ENCODE measurements at places on chromosomes 2 and 18. TPM values are rescaled to one million over a fixed set of nuclear protein-coding genes. Genes with fewer than 3 reads are reported as not detected.

ACVR1C gene
- total RNA-seq, result 0.30 TPM

MCEE gene
- total RNA-seq, result 29.6 TPM

CD207 gene
- total RNA-seq, result 0.44 TPM

KIF5C gene
- total RNA-seq, result 0.65 TPM

IGFBP2 gene
- total RNA-seq, result 112 TPM

SLC1A4 gene
- 18.7 TPM for total RNA-seq

FOXD4L1 gene
- total RNA-seq, result not detected

- H3K4me1 ChIP-seq, result no peaks in the 10 kb centered on the region
- no peak for DNase-seq
- H3K36me3 ChIP-seq, result no peaks in the 10 kb centered on the region
Observed at GRCh38 chr2:119473621-119474370, 42.1 kb downstream of the TMEM37 start.

DNA sequence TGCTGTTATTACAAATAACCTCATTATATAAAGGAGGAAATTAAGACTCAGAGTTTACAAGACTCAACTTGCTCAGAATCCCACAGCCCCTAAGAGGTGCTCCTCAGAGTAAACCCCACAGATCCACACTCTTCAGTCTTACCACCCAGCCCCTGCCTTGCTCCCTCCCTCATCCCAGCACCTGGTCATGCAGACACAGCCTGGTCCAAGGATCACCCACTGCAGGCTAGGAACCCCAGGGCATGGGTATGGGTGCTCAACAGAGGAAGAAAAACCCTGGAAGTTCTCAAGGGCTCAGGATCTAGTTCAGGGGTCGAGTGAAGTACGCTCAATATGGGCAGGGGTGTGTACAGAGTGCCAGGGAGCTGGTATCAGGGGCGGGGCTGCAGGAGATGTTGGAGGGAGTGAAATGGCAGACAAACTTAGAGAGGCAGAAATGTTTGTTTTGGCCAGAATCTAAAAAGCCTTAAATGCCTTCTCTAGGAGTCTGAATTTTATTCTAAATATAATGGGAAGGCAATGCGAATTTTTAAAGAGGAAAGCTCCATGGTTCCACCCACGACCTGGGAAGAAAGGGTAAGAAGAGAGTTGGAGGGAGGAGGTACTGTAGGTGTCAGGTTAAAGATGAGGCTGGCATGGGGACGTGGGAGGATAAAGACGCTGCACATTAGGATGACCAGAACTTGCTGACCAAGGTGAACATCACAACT lies 79.1 kb upstream of the MGAT4A start:
- H3K36me3 ChIP-seq, result no peaks in the 10 kb centered on the region
- no peak for DNase-seq
- H3K27me3 ChIP-seq, result no peaks in the 10 kb centered on the region
- no peak overlapping the region for H3K27ac ChIP-seq
- H3K4me3 ChIP-seq, result no peak overlapping the region
- peaks cover 22% of the 10 kb centered on the region for H3K4me1 ChIP-seq

DNA sequence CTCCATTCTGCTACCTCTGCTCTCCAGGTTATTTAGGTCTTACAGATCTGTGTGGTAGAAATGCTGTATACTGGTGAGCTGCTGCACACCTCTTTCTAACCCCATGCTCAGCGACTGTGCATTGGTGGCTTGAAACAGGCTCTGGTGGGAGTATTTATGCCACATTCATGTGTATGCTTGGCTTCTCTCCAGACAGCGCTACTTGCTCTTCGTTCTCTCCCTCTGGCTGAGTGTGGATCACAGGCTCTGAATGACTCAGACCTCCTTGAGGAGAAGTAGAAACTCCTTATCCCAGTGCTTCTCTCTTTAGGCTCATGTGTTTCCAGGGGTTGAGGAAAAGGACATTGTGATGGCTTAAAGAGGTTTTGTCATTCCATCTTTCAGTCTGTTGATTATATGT lies 54.9 kb downstream of the FHOD3 start:
- H3K27ac ChIP-seq, result no peak overlapping the region
- H3K4me3 ChIP-seq, result no peak overlapping the region
- H3K4me1 ChIP-seq, result peaks cover 21% of the 10 kb centered on the region

- no peak overlapping the region for H3K4me3 ChIP-seq
- no peaks in the 10 kb centered on the region for H3K36me3 ChIP-seq
- H3K27ac ChIP-seq, result no peak overlapping the region
- DNase-seq, result no peak
Observed at GRCh38 chr2:172211512-172211911, 108.8 kb upstream of the DLX2 start.

- no peak overlapping the region for H3K4me3 ChIP-seq
- no peaks in the 10 kb centered on the region for H3K27me3 ChIP-seq
- no peak overlapping the region for H3K27ac ChIP-seq
- no peaks in the 10 kb centered on the region for H3K4me1 ChIP-seq
Observed at GRCh38 chr18:48048251-48048650, 117.8 kb upstream of the SMAD2 start.

DNA sequence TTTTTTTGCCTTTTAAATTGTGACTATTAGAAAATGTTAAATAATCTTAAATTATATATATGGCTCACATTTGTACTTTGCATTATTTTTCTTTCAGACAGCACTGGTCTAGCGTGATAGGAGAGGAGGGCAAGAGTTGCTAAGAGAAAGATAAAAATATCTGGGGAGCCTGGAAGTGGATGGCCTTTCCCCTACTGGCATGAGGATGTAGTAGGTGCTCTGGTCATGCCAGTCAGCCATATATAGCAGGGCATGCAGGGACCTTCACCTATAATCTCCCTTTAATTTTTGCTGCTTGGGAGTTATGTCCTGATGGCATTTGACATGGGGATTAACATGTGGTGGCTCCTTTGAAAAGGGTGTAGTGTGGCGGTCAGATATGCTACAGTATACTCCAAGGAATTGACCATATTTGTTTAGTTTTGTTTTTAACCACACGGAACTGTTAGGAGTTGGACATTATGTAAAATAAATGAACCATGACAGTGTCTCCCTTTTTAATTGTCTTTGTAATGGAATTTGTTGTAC lies 144.7 kb downstream of the BABAM2 start:
- H3K36me3 ChIP-seq, result no peaks in the 10 kb centered on the region
- no peak for DNase-seq
- H3K4me3 ChIP-seq, result no peak overlapping the region
- H3K27me3 ChIP-seq, result no peaks in the 10 kb centered on the region
- no peak overlapping the region for H3K27ac ChIP-seq

DNA sequence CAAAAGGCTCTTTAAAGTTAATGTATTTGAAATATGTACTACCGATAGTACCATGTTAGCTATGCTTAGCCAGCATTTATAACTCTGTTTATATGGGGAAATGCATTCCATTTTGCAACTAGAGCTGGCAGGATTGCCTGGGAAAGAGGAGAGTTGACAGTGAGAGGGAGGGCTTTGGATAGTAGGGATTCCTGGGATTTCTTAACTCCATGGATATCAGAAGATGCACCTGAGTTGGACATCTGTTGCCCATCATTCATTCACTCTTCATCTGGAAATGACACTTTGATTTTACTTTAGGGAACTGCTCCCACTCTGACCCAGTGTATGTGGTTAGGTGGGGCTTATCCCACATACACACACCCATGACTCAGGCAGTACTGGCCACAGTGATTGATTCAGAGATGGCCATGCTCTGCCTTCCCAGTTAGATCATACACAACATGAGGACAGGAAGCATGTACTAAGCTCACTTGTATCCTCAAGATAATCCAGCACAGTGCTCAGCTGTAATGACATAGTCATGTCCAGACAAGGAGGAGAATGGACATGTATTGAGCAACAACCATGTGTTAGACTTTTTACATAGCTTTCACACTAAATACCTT lies 248.8 kb downstream of the MREG start:
- H3K4me1 ChIP-seq, result no peaks in the 10 kb centered on the region
- H3K27ac ChIP-seq, result no peak overlapping the region
- no peaks in the 10 kb centered on the region for H3K36me3 ChIP-seq
- no peaks in the 10 kb centered on the region for H3K27me3 ChIP-seq
- H3K4me3 ChIP-seq, result no peak overlapping the region

GRCh38 chr2:156322686-156323231 lies 9.8 kb downstream of the NR4A2 start:
- peak overlapping the region; percentile 47 for H3K4me3 ChIP-seq
- no peak overlapping the region for H3K27ac ChIP-seq
- peaks cover 5% of the 10 kb centered on the region for H3K27me3 ChIP-seq
- peaks cover 29% of the 10 kb centered on the region for H3K4me1 ChIP-seq

- H3K4me1 ChIP-seq, result no peaks in the 10 kb centered on the region
- H3K27me3 ChIP-seq, result no peaks in the 10 kb centered on the region
- H3K36me3 ChIP-seq, result no peaks in the 10 kb centered on the region
- DNase-seq, result no peak
- H3K27ac ChIP-seq, result no peak overlapping the region
- no peak overlapping the region for H3K4me3 ChIP-seq
Observed at GRCh38 chr2:209094221-209094620, 329.6 kb upstream of the MAP2 start.

DNA sequence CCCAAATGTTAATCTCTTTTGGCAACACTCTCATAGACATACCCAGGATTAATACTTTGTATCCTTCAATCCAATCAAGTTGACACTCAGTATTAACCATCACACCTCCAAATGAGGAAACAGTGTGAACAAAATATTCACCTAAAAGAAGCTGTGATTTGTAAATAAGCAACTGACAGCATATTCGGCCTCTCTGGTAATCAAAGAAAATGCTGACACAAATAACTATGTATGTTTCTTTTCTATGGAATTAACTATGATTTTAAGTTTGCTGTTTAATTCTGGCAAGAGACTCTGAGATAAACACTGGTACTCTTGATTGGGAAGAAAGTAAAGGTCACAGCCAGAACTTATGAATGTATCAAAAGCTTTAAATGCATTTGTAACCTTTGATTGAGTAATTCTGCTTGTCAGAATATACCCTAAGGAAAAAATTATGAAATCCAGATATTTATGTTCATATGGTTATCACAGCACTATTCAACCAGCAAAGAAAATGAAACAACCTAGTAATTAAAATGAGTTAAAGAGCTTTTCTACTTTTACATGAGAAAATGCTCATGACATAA lies 3.6 kb upstream of the GYPC start:
- no peak overlapping the region for H3K27ac ChIP-seq
- no peaks in the 10 kb centered on the region for H3K27me3 ChIP-seq
- DNase-seq, result no peak
